ENCODE measurements at places on chromosomes 11 and 22.

DNA sequence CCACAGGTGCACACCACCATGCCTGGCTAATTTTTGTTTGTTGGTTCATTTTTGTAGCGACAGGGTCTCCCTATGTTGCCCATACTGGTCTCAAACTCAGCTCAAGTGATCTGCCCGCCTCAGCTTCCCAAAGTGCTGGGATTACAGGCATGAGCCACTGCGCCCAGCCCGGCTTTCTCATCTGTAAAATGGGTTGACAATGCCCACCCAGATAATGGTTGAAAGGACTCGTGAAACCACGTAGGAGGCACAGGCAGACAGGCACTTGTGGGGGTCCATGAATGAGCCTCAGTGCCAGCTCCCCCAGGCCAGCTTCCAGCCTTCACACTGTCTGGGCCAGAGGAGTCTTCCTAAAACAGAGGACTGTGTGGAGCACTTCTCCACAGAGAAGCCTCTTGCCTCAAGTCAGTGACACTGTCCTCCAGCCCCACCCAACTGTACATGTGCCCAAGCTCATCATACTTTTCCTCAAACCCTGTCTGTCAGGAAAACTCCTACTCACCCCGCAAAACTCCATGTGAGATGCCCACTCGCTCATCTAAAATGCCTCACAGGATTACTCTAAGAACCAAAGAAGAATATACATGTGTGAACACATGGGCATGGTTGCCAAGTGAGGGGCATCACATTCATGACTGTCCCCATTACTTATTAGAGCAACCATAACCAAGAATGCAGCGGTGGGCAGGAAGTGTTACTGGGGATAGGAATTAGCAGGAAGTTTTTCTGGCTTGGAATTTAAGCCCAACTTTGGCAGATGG, 32.1 kb upstream of the WNT7B start:
- DNase-seq: no peak

DNA sequence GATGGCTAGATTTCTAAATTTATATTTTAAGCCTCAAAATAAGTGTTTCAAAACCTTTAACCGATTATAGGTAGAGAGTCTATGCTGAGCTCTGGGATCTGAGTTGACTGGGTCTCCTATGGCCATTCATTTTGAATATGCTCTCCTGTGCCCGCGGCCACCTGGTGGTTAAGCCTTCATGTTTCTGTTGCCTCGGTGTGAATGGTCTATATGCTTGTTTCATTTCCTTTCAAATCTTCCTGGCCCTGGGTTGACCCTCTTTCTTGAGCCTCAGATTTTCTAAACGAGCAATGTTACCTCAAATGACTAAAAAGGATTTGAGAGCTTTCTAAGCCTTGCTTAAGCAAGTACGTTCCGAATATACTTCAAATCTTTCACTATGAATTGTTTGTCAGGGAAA, 789.4 kb upstream of the KIRREL3 start:
- peak; percentile 80 for DNase-seq

- peak; percentile 82 for DNase-seq
These were observed 132.7 kb upstream of the RCN1 start for GRCh38 chr11:31958076-31958735.

GRCh38 chr22:37043828-37044538, 7.6 kb upstream of the KCTD17 start:
- DNase-seq: peak; percentile 35

- DNase-seq: peak; percentile 23
These were observed 5.1 kb upstream of the OSBPL5 start for GRCh38 chr11:3170044-3170755.

DNA sequence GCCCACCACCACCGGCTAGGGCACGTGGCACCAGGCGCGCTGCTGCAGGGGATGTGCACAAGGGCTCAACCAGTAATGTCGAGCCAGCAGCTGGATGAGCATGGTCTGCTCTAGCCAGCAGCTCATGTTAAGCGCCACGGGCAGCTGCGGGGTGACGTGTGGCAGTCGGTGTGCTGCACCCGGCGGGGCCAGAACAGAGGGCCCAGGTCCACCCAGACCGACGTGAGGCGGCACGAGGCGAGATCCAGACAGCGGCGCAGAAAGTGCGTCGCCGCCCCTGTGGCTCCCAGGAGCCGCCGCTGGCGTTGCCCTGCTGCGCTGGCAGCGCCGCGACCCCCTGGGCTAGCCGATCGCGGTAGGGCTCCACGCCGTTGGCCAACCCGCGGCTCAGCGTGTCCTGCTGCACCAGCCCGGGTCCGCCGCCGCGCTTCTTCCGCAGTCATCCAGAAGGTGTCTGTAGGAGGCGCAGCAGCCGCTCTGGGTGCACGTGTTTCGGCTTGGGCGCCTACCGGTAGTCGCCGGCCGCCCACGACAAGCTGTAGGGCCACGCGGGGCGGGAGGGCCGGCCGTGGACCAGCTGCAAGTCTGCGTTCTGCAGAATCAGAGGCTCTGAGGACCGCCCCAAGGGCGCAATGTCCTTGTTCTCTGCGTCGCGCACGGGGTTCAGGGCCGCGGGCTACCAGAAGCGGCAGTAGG, 4.6 kb upstream of the GALR3 start:
- DNase-seq: peak; percentile 77

- DNase-seq: no peak
These were observed 151.8 kb upstream of the CCDC90B start for GRCh38 chr11:83437939-83438338.

DNA sequence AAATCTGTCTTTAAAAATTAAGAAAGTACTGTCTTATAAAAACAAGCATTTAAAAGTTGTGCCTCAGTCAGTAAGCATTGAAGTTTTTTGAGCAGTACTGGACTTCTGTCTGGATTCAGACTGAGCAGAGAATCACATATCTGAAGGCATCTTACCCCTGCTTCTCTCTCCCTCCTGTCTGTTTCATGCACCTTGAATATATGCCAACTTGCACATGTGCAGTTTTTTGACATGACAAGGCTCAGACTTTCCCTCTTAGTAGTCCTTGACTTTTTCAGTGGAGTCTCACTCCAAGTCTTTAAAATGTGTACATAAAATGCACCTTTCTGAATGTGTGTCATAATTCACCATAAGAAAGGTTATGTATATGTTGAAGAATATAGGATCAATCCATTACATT, 19.8 kb downstream of the SPECC1L start:
- DNase-seq: no peak

DNA sequence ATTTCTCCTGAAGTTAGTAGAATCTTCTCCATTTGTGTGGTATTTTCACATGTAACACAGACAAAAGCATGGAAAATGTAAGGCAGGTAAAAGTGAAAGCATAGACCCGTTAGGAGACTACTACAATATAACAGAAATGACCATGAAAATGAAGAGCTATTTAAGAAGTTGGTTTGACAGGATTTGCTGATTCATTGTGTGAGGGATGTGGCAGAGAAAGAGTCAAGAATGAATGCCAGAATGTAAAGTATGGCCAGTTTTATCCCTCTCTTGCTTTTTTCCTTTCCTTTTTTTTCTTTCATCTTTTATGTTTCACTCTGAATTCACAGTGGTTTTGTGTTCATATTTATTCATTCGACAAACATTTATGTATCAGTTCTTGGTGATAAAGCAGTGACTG, 115.9 kb downstream of the ARFGAP2 start:
- DNase-seq: no peak

DNA sequence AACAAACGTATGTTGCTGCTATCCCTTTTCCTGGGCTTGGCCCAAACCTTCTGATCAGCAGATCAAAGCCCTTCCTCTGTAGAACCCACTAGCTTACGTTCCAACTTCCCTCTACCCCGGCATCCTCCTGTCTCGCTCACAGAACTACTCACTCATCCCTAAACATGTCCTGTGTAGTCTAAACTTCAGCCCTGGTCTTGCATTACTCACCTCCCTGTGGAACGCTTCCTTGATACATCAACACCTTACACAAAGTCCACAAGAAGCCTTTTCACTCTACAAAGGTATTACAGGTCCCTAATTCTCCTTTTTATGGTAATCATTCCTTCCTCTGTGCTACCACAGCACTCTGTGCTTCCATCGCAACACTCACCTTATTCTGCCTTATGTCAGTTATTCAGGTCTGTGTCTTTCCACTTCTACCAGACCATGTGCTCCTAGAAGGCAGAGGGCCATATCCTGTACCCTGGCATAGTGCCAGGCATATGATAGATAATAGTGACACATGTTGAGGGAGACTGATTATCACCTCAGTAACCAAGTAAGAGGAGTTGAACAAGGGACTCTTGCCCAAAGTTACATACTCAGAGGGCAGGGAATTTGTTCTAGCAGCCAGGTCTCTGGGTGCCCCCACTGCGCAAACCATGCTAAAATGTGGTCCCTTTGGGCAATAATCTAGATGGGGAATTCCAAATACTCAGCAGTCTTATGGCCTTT, 41.6 kb downstream of the USP35 start:
- DNase-seq: peak; percentile 65

DNA sequence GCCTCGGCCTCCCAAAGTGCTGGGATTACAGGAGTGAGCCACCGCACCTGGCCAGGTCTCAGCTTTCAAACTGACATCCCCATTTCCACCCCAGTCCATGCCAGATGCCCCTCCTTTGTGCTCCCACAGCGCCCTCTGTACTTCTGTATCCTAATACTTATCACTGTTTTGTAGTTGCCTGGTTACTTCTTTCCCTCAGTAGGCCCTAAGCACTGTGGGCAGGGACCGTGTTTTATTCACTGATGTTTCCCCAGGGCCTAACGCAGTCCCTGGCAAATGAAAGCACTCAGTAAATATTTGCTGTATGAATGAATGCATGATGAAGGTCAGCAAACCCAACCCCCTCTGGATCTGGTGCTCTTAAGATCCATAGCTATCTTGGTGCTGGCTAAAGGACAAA, 2.2 kb upstream of the TRIM3 start:
- DNase-seq: peak; percentile 92

DNA sequence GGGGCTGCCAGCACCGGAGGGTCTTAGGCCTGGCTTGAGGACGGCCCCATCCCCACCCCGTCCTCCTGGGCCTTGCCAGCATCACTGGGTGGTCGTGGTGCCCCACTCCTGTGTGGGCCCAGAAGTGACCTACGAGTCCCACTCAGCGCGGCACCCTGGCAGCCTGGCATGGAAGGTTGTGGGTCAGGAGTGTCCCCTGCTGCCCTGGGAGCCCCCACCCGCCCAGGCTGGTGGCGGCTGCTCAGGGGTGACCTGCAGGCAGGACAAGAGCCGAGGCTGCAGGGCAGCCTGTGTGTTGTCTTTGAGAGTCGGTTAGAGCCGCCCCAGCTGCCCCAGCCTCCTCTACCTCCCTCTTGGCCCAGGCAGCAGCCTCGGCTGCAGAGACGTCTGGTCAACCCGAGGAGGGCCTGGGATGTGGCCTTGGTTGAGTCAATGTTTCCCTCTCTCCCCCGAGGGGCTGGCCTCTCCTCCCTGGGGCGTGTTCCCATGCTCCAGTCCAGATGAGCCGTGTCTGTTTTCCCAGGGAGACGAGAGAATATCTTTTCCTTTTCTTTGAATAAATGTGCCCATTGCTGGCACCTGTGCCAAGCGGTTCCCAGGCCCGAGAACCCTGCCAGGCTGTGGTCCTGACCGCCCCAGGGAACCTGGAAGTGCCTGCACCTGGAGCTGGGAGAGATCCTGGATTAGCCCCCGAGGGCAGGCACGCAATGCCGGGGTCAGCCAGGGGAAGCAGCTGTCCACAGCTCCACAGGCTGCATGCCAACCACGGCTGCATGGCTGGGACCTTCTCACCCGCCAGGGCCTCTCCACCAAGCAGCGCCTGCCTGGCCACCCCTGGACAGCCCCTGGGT, 35.7 kb upstream of the MUC5AC start:
- DNase-seq: no peak

DNA sequence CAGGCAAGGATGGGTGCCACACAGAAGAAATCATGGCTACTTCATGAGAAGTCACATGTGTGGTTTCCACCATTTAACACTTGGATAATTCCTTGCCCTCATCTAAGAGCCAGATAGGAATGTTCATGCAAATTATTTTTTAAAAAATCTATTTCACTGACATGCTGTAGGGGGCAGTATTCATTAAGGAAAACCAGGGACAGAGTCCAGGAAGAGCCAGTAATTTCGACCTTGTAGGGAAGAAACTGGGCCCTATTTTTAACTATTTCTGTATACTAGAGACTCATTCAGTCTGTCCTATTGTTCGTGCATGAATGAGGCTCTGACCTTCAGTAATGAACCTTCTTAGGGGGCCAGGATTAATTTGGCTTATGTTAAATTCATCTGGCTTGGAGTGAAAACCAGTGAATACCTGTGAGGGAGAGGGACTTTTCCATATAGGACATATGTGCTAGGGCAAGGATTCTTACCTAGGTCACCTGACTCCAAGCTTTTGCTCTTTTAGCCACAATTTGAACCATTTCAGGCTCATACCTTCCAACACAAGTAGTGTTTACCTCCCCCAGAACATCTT, 192.7 kb downstream of the NAV2 start:
- peak; percentile 72 for DNase-seq

DNA sequence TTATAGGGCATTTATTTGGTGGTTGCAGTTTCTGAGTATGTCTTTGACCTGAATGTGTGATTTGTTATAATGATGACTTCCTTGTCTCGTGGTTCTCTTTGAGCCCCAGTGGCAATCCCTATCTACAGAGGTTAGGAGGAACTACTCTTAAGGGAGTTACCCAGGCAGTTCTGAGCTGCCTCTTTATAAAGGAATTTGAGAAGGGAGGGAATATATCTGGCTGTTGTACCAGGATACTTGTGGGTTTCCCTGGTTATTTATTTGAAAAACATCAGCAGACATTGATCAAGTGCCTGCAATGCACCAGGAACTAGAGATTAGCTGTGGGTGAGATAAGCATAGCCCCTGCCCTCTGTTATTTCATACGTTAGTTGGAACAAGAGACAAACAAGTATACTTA, 243.5 kb upstream of the ARHGAP20 start:
- no peak for DNase-seq

DNA sequence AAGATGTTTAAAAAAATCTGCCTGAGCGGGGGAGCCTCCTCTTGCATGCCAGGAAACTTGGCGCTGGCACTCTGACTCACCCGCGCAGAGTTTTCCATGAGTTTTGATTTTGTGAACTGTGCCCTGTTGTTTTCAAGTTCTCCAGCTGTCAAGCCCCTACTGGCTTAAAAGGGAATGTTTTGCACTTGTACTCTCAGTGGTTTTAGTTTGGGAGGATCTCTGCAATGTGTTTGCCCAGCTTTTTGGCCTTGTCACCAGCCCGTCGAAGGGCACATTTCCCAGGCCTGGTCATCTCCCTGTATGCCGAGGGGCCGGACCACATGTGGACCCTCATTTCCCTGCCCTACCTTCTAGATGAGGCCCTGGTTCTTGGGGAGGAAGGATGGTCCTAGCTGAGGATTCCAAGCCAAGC, 12.2 kb downstream of the MRGPRF start:
- no peak for DNase-seq

- no peak for DNase-seq
These were observed 86.6 kb downstream of the TSPAN18 start for GRCh38 chr11:44813401-44813800.

DNA sequence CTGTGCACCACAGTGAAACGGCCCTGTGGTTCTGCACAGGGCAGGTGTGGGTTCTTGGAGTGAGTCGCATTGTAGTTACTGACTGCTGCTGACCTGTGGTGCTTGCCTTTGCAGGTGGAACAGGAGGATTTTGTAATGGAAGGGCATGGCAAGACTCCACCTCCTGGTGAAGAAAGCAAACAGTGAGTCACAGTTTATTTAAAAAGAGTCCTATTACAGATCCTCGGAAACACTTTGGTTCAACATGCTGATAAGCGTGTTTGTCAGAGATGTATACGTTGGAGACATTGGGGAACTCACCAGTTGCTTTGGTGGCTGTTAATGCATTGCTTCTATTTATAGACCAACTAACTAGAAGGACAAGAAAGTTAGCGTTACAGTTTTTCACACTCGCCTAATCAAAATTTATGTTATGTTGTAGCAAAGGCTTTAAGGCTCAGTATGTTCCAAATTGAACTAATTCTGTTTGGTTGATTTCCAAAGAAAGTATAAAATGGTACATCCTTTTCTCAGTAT, 21.7 kb upstream of the TNRC6B start:
- DNase-seq: peak; percentile 96

GRCh38 chr11:64763526-64764039, 3.8 kb upstream of the PYGM start:
- DNase-seq: no peak
